CD4-positive, alpha-beta T cell treated with Interleukin-1 beta for 1 hour (primary cell): ENCODE measurements at places on chromosomes 5 and 9.

DNA sequence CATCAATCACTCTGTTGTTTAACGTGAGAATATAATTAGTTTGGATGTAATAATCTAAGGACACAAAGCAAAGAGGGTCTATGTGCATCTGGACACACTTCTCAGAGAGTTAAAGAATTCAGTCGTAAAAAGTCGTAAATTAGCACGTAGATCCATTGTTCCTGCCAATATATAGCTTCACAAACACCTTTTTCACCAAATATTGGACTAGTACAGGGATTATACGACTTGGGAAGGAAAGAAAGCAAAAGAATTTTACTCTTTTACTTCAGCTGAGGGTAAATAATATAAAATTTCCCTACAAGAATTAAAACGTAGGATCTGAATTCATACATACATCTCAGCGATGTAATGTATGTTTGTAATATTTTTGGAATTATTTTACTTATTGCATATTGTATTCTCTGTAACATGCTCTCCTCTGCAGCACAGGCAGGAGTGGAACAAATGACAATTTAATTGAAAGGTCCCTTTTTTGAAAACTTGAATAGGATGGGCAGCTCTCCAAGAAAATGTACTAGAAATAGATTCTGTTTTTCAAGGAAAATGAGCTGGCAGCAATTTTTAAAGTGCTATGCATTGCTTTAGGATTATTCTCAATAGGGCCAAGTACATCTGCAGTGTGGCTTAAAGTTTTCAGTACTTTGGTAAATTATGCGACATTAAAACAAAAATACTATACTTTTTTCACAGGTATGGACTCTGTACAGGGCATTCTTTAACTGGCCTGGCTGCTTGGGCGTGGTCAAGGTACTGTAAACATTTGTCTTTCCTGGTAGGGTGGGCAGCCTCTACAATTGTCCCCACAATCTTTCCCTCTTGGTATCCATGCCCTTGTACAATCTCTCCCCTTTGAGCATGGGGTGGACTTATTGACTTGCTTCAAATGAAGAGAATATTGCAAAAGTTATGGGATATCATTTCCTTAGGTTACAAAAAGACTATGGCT is 39.7 kb upstream of the HSD17B4 start:
- no peak for DNase-seq

GRCh38 chr5:137825165-137825564 is 42.5 kb upstream of the MYOT start:
- no peak for DNase-seq

DNA sequence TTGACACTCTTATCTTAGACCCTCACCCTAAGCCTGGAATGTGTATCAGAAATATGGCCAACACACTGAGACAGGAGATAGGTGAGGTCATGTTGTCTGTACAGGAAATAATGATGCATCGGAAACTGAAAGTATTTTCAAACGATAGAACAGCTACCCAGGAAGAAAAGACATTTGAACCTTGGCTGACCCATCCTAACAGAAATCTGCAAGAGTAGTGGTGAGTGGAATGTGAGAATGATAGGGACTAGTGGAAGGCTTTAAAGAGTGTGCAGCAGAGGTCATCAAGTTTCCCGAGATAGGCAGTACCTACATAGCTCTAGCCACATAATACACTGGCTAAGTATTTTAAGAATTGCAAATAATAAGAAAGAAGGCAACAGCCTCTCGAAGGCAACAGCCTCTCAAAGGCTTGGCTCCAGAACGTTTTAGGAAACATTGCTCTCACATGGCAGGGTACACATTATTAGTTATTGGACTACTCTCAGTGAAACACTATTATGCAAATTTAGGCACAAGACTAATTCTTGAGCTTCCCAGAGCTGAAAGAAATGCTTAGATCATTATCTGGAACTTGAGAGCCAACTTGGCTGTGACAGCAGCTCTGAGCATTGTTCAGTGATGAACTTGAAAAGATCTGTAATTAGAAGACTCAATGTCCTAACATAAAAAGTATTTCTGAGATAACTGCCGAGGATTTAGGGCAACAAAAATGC is 133.1 kb upstream of the FBXL7 start:
- no peak for DNase-seq

DNA sequence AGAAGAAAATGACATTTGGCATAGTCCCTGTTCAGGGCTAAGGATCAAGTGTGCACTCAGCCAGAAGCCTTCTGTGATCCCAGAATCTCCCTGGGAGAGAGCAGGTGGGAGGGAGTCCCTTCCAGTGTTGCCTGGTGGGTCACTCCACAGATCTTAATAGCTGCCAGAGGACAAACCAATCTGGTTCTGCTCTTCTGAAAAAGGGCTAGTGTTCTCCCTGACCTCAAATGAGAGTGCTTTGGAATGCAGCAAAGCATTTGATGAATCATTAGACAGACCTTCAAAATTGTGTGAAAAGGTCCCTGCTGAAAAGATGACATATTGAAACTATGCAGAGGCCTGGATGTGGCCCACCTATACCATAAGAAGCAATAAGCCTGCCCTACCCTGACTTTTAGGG is 339.7 kb downstream of the TMEM232 start:
- DNase-seq, result no peak
